ENCODE measurements at places on chromosomes 4 and X. TPM values are rescaled to one million over a fixed set of nuclear protein-coding genes. Genes with fewer than 3 reads are reported as not detected.
A peak's percentile ranks its signal among the peaks of the same experiment; 100 is the strongest.

DNA sequence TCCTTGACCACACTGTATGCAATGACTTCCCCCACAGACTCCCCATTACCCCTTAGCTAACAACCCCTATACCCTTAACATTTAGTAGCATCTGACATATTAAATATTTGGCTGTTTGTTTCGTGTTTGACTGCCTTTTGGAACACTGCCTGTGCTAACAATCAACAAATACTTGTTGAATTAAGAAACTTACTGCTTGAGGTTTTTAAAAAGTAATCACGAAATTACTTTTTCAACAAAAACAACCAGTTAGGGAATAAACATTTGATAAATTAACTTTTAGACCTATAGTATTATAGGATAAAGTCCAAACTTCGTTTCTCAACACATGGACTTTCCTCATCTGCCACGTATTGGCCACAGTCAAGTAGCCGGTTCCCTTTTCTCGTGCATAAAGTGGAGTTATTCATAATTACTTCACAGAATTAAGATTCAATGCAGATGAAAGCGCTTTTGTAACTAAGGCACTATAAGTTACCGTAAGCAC lies 555 bp upstream of the ELMOD2 start:
- DNase-seq = no peak
- H3K4me3 ChIP-seq = peak overlapping the region; percentile 67
- H3K27ac ChIP-seq = peak overlapping the region; percentile 81
- no peaks in the 10 kb centered on the region for H3K36me3 ChIP-seq
- no peaks in the 10 kb centered on the region for H3K4me1 ChIP-seq

- no peak for DNase-seq
- H3K36me3 ChIP-seq = peaks cover 3% of the 10 kb centered on the region
Measured at GRCh38 chr4:17597517-17597916, 16.9 kb upstream of the MED28 start.

DNA sequence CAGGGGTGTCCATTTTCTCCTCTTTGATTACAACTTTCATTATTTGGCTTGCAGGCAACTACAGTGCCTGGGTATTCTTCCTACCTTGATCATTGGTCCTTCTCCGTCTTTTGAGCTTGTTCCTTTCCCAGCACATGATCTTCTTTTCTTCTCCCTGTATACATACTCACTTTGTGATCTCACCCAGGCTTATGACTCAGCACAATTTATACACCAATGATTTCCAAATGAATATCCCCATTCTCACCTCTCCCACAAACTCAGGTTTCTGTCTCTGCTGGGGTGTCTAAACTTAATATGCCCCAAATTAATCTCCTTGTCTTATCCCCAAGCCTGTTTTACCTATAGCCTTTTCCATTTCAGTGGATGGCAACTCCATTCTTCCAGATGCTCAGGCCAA lies 19.5 kb upstream of the C4orf54 start:
- DNase-seq = no peak
- no peak overlapping the region for H3K27ac ChIP-seq
- no peaks in the 10 kb centered on the region for H3K27me3 ChIP-seq
- H3K36me3 ChIP-seq = no peaks in the 10 kb centered on the region

The MFAP3L gene
- 32.2 TPM for total RNA-seq

The ERAS gene
- total RNA-seq = not detected
